T-cell (primary cell): ENCODE measurements at places on chromosomes 5 and 9. TPM values are rescaled to one million over a fixed set of nuclear protein-coding genes. Genes with fewer than 3 reads are reported as not detected.

GRCh38 chr5:86500947-86501346, 116.8 kb upstream of the COX7C start:
- DNase-seq, result no peak

DNA sequence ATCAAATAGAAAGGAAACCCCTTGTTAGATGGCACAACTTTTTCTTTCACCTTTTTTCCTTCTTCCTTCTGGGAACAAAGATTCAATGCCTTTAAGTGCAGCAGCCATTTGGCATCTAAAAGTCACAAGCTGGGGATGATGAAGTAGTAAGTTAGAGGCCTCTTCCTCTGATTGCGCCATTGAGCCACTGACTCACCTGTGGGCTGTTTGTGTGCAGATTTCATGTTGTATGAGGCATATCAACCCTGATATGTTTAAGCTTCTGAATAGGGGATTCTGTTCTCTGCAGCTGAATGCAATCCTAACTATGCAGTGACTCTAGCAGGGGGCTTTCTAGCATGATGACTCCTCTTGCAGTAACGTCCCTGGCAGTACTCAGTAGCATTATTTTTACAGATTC, 599.9 kb downstream of the CSNK1G3 start:
- DNase-seq, result no peak

GRCh38 chr9:121976751-121977150, 116.4 kb downstream of the TTLL11 start:
- no peak for DNase-seq

The XPA gene
- 23.3 TPM for total RNA-seq

The CKS2 gene
- total RNA-seq, result 8.6 TPM

DNA sequence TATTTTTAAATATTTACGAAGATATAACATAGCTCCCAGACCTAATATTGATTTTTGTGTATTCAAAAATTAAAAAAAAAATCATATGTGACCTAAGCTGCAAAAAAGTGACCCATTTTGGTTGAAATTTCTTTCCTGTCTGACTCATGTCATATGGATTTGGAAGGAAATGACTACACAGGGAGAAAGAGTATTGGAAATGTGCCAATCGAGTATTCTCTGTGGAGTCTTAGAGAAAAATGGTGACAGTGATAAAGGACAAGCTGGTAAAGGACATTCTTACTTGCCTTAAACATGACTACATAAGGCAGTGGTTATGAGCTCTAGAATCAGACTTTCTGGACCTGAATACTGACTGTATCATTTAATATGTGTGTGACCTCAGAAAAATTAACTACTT, 262.9 kb upstream of the PTPRD start:
- no peak for DNase-seq
